ENCODE measurements at places on chromosomes 4 and X.

DNA sequence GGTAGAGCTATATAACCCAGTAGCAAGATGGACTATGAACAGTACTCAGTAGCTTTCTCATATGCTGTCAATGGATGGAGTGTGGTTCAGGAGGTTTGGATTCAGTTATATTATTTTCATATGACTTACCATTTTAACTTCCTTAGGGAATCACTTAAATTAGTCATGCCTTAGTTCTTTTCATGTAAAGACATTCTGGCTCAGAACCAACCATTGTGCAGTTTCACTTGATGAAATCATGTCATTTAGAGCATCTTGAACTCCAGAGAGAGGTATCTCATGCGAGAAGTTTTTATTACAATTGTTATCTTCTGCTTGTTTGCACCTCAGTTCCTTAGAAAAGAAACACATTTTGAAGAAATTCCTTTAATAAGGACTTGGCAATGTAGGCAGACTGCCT is 55.8 kb downstream of the IL1RAPL2 start:
- no peak for DNase-seq

DNA sequence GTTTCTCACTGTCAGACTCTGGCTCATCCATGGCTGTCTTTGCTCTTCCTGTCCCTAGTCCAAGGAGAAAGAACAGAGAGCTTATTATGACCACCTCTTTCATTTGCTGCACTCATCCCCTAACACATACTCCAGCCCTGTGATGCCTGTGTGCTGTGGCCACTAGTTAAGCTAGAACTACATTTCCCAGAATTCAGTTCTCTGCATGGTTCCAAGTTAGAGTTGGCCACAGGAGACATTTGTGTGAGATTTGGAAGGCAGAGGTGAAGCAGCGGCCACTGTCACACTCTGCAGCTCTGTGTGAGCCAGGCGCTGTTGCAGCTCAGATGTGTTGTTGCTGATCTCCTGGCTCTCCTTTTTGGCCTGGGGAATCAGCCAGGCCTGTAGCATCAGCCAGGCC is 188.2 kb upstream of the ATP6AP2 start:
- no peak for DNase-seq

- DNase-seq, result no peak
Observed at GRCh38 chr4:107863416-107863815, 38.7 kb downstream of the SGMS2 start.

DNA sequence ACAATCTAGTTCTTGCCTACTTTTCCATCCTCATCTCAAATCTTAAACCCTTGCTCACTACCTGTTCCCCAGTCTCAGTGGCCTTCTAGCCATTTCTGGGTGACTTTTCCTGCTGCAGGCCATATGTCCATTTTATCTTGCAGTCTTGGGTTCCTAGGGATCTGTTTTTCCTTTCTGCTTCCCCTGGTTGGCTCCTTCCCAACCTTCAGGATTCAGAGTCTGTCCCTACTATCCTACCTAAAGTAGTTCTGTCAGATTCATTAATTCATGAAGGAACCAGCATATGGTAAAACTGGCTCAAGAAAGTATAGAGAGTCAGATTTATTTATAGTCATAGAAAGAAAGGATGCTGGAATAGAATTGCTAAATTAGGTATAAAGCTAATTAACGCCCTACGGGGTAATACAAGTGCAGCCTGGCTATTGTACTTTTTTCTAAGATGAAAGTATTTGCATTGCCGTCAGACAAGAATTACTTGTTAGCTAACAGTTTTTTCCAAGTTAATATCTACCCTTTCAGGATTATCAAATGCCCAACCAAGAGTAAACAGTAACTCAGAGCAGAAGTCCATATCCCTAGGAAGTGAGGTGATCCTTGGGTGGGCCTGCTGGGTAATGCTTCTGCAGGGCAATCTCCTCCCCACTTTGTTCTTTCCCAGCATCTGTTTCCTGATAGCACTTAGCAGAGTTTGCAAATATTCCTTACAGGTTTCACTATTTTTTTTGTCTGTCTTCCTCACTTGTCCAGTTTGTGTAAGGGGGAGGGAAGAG is 63.6 kb downstream of the REPS2 start:
- DNase-seq, result no peak

- DNase-seq, result no peak
Observed at GRCh38 chr4:96293806-96294205, 453.9 kb downstream of the PDHA2 start.

- no peak for DNase-seq
Observed at GRCh38 chr4:74543983-74544382, 99.0 kb downstream of the AREG start.

- DNase-seq, result peak; percentile 74
Observed at GRCh38 chr4:76195326-76195725, 18.3 kb downstream of the SCARB2 start.

DNA sequence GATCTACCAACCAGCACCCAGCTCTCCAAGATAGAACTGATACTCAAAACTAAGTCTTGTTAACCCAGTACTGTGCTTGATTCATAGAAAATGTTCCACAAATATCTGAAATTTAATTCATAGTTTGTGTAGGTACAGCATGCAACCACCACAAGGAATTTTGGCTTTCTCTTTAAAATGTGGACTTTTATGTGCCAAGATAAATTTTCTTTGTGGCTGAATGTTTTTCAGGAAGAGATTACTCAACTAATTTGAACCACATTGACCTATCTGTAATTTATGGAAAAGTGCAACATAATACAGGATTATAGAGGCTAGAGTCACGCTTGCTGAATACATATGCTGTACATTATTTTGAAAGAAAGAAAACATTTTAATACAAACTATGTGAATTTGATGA is 730.8 kb downstream of the IL1RAPL1 start:
- DNase-seq, result peak; percentile 34

DNA sequence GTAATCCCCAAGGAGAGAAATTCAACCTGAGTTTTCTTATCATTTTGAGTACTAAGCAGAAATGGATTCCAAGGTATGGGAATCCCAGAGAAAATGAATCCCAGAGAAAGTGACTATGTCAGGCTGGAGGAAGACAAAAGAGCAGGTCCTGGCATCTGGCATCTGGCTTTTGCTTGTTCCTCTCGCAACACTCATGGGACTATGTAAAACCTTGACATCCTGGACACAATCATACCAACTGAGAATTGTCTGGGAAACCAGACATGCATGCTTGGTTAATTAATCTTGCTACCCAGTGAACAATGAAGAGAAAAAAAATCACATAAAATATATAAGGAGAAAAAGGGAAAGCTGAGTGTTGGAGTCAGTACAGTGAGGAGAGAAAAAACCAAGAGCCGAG is 12.9 kb downstream of the DCAF8L1 start:
- DNase-seq, result no peak

DNA sequence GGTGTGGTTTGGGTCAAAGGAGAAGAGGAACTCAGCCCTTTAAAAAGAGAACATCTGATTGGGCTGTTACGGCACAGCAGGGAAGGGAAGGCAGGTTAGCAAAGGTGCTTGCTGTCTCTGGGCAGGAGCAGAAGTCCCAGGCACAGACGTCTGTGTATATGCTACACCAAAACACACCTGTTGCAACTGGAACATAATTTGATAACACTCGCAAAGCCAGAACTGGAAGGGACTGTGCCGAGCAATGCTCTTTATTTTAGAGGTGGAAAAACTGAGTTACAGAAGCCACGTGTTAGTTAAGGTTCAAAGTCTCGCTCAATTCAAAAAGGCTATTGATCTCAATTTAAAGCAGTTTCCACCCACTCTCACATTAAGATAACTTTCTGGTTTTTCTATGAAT is 2.2 kb upstream of the FAM114A1 start:
- no peak for DNase-seq

DNA sequence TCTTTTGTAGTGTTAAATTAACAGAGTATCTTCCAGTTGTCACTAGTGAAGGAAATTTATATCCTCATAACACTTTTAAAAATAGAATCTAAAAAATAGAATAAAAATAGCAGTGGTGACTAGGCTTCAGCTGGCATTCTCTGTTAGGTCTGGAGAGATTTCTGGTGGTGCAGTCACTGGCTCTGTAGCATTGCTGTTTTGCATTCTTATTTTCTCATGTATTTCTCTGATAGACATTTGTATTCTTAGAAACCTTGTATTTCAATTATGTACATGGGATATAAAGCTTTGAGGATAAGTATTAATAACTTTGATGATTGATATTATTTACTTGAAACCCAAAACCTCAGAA is 87.6 kb downstream of the TMEM131L start:
- no peak for DNase-seq

GRCh38 chr4:55396308-55397125 is 760 bp downstream of the TMEM165 start:
- no peak for DNase-seq

DNA sequence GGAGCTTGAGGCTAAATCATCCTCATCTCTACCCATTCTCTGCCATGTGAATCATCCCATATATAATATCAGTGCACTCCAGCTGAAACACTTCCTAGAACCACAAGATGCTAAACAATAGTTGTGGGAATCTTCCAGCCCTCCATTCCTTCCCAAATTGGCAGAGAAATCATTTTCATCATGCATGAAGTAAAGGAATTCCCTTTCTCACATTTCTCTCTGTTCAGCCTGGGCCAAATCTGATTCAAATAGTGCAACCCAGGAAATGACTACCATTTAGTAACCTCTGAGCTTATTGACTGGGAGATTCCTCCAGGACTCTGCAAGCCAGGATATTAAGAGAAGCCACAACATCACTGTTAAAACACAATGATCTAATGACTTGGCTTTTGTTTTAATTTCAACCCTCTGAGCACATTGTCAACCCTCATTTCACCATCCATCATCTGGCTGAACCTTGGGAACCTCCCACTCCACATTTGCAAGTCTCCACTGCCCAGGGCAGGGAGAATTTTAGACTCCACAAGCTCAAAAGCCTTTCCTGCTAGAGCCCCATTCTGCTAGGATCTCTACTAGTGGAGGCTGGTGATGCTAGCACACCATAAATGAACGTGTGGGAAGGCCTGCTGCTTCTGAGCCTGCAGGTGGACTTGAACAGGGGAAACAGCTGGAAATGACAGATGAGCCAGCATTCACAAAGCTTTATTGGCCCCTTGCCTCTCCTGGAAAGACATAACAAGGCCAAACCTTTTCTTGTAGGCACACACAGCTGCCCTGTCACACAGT is 133.9 kb downstream of the TET2 start:
- peak; percentile 98 for DNase-seq

DNA sequence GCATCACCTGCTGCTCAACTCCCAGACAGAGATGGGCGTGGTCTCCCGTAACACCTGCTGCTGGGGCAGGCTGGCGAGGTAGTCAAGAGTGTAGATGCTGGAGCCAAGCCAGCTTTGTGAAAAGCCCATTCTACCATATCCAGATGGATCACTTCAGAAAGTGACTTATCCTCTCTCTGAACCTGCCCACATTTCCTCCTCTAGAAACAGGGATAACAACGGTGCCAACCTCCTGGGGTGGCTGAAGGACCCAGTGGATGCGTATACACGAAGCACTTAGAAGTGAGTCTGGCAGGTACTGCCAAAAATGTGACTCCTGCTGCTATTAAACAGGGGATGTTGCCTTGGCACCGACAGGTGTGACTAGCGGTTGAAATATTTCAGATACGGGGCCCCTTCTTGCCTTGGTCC is 95.8 kb downstream of the SORBS2 start:
- DNase-seq, result no peak

DNA sequence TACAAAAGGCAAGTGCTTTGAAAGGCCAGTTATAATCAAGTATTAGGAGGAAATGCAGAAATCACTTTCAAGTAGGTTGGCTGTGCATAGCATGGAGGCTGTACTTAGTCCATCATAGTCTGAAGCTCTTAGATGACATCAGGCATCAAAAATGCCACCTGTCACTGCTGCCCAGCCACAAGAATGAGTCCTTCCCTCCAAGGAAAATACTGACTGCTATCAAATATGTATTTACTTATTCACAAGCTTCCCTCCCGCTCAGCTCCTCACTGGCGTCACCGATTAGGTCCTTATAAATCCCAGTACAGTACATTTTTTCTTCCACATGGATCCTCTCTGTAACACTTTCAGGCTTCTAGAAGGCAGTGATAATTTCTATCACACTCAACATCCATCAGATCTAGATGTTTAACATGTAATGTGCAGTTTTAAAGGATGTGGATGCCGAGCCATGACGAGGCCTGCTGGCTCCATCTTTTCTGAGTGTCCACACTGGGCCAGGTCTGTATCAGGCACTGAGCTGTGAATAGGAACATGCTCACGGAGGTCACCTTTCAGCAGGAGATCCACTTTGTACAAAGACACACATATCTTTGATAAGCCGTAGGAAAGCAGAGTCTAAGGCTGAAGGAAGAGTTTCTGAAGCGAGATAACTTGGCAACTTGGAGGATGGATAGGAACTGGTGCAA is 121.9 kb downstream of the PALLD start:
- DNase-seq, result peak; percentile 76

- DNase-seq, result no peak
Observed at GRCh38 chrX:30741545-30741944, 88.3 kb downstream of the GK start.

DNA sequence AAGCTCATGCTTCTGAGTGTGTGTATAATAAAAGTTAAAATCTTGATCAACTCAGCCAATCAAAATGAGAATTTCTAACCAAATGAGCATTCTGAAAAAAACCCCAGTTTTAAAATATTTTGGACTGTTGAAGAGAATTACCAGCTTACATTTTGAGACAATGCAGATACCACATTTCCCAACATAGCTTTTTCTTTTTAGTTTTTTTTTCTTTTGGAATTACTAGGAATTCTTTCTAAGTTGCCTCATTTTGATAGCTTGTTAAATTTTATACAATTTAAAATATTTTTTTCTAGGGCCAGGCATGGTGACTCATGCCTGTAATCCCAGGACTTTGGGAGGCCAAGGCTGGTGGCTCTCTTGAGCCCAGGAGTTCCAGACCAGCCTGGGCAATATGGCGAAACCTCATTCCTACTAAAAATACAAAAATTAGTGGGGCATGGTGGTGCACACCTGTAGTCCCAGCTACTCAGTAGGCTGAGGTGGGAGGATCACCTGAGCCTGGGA is 2.2 kb downstream of the RP2 start:
- no peak for DNase-seq

DNA sequence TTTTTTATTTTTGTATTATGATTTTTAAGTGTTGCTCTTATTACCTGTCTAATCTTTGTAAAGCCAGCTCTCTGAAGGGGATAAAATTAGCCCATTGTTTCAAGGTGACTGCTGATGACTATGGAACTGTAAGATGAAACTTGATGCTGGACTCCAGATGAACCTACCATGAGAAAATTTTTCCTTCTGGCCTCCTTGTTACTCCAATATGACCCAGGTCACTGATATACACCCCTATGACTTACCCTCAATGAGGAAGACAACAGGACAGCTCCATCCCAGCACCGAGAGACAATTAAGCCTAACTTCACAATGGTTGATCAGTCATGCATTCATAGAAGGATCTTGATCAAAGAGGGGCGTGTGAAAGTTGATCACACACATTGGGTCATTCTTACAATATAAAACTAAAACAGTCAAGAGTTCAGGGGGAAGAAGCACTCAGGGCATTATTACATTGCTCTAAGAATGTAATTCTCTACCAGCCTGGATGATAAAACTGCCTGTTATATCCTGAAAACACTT is 230.8 kb upstream of the AGTR2 start:
- DNase-seq, result no peak

GRCh38 chrX:74248889-74249288 is 55.1 kb upstream of the ZCCHC13 start:
- DNase-seq, result no peak

Data from astrocyte of the cerebellum (primary cell).